SW480 (cell line): ENCODE measurements at places on chromosomes 16 and 17.

- DNase-seq, result no peak
Observed at GRCh38 chr17:51015145-51015558, 105.5 kb downstream of the SPAG9 start.

GRCh38 chr17:75239214-75239613 is 22.2 kb downstream of the GGA3 start:
- DNase-seq, result no peak

DNA sequence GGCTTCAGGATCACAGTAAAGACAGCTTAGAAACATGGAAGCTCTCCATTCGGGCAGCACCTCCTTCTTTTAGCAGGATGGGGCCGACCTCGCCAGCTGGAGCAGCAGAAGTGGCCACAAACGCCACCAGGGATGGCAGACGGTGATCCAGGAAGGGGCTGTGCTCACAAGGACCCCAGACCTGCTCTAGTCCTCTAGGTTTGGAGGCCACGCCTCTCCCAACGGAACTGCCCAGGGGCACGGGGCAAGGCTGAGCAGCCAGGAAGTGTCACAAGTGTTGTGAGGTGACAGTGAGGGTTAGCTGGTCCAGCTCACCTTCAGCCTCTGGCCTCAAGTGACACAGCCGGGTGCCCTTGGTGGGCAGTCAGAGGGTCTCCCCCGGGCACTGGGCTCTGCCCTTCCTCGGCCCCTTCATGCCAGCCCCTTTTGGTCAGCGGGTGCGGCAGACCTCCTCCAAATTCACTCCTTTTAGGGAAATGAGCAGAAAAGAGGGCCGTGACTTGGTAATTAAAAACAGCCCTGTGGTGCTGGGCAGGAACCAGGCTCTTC is 20.4 kb downstream of the CEP295NL start:
- peak; percentile 63 for DNase-seq

GRCh38 chr17:57415751-57416207 is 159.5 kb downstream of the MSI2 start:
- DNase-seq, result no peak

DNA sequence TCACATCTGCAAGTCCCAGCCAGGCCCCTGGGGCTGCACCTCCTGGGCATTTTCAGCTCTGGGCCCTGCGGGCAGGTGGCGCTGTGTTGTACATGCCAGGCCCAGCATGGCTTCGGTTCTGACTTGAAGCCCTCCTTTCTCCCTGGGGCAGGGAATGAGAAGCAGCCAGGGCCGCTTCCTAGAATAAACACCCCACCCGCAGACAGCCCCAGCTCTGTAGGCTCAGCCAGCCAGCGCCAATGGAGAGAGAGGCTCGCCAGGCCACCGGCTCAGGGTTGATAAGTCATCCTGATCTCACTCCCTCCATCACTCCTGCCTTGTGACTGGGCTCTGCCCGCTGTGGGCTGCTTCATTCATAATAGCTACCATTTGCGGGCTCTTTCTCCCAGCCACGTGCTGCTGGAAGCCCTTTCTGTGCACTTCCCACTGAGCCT is 6.0 kb upstream of the GLIS2 start:
- DNase-seq, result peak; percentile 62

GRCh38 chr17:8739097-8739496 is 5.5 kb downstream of the CCDC42 start:
- DNase-seq, result no peak

DNA sequence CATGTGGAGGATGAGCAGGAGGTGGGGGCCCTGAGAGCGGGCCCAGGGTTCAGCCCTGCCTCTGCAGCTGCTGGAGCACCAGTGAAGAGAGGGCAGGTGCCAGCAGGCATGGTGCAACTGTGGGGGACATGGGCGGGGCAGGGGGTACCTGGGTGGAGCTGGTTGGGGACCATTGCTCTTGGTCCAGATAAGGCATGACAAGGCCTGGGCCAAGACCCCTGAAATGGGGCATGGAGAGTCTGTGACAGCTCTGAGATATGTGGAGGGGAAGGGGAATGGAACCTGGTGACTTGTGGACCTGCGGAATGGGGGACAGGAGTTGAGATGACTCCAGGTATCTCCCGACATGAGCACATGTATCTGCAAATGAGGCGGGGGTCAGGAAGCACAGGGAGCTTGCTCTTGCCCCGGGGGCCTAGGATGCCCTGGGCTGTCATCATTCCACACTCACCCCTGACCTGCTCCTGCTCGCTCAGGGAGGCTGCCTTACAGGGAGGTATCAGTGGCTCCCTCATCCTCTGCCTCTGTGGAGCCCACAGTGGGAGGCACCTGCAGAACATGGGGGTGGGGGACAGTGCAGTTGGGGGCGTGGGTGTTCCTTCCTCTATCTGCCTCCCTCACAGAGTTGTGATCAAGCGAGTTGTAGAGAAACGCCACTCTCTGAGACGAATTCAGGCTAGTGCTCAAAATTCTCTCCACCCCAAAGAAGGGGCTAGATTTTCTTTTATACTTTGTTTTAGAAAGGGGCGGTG is 40.2 kb downstream of the TMEM235 start:
- no peak for DNase-seq

DNA sequence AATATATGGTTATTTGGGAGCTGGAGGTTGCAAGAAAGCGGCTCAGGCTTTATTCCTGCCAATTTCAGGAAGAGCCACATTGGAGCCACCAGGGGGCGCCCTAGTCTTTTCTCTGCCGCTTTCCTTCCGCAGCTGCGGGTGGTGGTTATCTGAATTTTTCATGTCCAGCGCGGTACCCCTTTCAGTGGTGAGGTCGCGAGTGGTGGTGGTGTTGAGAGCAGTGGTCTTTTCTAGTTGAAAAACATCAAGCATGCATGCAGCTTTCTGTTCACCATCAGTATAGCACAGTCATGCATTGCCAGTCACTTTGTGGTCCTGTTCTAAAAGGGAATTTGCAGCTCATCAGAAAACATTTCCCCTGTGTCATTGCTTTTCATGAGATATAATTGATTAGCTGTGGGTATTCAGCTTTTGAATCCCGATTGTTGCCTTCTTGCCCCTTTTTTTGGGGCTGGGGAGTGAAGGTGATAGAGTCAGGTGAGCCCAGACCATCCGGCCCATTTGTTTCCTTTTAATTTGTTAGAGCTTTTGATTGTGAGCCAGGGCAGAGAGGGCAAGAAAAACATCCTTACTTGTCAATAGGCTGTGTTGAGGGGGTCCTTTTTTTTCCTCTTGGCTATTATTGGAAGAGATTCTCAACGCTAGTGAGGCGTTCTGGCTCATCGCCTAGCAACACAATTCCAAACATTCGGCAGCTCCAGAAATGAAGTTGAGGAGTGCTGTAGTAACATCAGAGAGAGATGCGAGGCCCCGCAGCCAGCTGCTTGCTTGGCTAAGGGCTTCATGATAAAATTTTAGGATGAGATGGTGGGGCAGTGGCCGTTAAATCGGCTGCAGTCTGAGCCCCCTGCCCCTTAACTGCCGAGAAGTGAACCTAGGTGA is 119.0 kb downstream of the SNX29 start:
- DNase-seq, result peak; percentile 18

- no peak for DNase-seq
Observed at GRCh38 chr16:25799816-25800215, 108.1 kb downstream of the HS3ST4 start.

DNA sequence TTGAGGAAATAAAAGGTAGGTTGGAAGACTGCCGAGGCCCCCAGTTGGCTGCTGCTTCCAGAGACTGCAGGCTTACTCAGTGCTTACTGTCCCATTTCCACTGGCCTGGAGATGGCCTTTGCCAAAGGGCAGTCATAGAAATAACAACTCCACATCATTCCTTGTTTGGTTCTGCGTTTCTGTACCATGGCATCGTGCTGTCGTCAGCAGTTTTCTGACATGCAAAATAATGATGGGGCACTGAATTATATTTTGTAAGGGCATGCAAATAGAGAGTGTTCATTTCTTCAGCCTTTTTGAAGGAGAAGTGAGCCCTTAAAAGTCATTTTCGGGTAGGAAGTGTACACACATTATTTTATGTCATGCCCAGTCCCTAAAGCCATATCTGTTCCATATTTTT is 88.9 kb downstream of the RBFOX1 start:
- DNase-seq, result no peak
